NCI-H510A (cell line): ENCODE measurements at places on chromosomes 1 and 21.

- DNase-seq = no peak
Measured at GRCh38 chr1:116276532-116276931, 96.5 kb upstream of the ATP1A1 start.

DNA sequence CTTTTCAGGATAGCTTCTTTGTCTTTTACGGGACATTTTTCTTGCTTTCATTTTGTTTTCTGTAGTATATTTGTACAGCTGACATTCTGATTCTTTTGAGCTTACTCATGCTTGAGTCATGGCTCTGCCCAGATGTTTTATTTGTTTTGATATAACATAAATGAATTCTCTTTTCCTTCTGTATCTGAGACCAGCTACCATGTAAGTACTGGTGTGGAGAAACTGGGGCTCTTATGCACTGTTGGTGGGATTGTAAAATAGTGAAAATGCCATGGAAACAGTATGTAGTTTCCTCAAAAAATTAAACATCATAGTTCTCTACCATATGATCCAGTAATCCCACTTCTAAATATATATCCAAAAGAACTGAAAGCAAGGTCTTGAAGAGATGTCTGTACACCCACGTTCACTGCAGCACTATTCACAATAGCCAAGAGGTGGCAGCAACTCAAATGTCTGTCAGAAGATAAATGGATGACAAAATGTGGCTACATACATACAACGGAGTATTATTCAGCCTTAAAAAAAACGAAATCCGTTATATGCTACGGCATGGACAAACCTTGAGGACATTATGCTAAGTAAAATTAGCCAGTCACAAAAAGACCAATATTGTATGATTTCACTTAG is 61.4 kb downstream of the EIF2B3 start:
- DNase-seq = no peak

DNA sequence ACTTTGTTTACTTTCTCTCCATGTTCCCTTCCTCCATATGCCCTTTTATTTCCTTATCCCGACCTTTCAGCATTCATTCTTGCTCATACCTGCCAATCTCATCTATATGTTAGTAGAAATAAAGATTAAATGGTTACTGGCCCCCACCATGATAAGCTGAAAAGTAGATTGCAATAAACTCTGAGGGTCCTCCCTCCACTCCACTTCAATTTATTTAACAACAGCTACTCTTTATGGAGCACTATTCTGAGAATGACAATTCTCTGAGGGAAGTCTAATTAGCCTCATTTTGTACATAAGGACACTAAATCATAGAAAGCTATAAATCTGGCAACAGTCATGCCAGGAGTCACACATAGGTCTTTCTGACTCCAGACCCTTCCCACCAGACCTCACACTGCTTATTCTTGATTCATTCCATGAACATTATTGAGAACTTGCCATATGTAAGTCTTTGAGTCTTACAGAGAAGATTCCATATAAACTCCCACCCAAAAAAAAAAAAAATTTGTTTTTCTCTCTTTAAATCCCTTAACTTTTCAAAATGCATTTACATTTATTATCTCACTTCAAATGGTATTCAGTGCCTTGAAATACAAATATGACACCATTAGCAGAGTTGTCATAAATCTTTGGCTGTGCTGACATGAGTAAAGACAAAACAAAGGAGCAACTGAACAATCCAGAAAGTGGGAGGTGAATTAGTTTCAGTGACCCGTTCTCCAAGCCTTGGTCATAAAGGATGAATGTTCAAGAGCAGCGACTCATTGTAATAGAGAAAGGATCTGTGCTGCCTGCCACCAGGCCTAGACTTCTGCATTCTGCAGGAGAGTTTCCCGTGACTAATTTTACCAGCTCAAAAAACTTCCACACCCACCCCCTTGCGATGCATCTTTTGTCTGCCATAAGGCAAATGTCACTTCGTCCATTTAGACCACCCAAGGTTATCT is 28.5 kb downstream of the PALMD start:
- peak; percentile 2 for DNase-seq

DNA sequence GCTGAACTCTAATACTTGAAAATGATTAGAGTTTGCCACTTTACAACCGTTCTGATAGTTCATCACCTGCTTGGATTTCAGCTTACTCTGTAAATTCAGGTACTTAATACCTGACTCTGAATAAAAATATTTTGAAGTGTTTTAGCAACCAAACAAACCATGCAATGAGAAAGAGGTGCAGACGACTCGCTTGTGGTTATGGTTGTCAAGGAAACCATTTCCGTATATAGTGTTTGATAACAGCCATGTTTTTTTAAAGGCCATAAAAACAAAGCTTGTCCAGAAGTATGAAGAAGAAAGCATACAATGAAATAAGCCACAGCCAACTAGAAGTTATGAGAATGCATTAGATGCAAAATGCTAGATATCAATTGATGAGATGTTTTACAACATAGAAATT is 167.2 kb upstream of the HMCN1 start:
- peak; percentile 74 for DNase-seq

- DNase-seq = peak; percentile 67
Measured at GRCh38 chr1:183124259-183124658, 61.8 kb upstream of the LAMC2 start.

DNA sequence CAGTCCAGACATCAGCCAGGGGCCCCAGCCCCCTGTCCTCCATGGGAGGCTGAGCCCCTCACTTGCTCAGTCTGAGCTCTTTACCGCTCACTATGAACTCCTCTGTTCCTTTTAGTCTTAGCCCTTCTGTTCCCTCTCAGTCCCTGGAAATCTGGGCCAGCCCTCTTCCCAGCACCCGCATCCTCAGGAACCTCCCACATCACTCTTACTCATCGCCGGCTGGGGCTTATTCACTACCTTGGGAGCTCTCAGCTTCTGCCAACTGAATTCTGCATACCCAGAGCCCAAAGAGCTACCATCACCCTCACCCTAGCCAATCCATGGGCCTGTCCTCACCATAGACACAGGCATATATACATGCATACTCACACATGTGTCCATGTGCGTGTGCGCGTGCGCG is 11.5 kb downstream of the KNCN start:
- no peak for DNase-seq

DNA sequence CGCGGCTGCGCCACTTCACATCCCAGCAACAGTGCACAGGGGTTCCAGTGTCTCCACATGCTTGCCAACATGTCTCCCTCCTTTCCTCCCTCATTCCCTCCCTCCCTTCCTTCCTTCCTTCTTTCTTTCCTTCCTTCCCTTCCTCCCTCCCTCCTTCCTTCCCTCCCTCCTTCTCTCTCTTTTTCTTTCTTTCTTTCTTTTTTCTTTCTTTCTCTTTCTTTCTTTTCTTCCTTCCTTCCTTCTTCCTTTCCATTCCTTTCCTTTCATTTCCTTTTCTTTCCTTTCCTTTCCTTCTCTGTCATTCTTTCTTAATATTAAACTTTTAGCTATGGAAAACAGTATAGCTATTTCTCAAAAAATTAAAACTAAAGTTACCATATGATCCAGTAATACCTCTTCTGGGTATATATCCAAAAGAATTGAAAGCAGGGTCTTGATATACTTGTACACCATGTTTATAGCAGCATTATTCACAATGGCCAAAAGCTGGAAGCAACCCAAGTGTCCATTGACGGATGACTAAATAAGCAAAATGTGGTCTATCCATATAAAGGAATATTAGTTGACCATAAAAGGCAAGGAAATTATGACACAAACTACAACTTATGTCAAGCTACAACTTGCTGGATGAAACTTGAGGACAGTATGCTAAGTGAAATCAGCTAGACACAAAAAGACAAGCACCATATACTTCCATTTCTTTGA is 55.0 kb upstream of the TLR5 start:
- no peak for DNase-seq

GRCh38 chr1:61620536-61620935 is 104.4 kb downstream of the TM2D1 start:
- no peak for DNase-seq

DNA sequence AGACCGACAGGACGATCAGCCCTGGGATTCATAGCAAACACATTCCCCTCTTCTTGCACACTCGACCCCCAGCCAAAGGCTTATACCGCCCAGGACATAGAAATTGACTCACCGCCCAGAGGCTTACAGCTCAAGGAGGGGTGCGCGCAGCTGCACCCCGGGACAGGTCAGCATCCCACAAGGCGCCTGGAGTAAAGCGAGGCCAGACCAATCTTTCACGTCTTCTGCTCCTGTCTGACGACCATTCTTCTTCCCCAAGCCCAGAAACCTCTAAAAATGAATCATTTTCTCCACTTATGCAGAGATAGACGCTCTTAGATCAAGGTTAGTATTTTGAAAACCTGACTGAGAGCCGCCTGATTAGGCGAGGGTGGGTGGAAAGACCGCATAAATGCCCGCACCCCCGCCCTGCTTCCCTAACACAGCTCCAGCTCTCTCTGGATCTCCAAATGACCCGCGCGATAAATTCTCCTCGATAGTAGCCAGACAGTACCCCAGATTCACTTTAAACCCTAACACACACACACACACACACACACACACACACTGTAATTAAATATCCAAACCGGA is 1.9 kb upstream of the LHX8 start:
- DNase-seq = no peak

DNA sequence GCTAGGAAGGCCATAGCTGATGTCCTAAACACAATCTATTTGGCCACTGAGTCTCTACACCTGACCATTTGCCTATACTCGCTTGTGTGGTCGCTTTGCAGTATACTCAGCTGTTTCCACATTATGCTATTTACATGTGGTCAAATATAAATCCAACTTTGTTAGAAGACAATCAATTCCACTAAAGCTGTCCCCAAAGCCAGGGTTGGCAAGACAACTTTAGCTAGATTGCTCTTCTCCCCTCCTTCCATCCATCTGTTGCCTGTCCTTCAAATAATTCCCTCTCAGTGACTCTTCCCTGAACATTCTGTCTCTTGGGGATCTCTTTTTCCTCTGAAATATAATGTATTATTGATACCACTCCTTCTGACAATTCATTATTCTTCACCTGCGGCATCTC is 30.1 kb downstream of the AVPR1B start:
- no peak for DNase-seq

GRCh38 chr1:200931776-200932175 is 37.1 kb downstream of the INAVA start:
- DNase-seq = no peak

GRCh38 chr1:31529999-31530684 is 46.2 kb upstream of the TINAGL1 start:
- DNase-seq = no peak

DNA sequence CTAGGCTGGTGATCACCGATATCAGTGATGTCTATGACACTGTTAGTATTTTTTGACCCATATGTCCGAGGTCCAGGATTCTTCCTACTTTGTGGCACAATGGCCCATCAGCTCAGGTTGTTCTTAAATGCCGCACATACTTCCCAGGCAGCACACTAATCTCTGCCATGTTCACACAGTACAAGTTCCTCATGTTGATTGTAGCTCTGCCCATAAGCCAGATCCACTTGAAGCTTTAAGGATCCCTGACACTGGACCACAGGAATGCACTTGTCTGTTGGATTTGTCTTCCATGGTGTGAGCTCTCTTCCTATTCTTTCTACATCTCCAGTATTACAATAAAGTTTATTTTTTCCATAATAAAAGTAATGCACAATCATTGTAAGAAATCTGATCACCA is 69.5 kb downstream of the DDX20 start:
- DNase-seq = no peak

GRCh38 chr21:15932726-15933125 is 202.9 kb downstream of the USP25 start:
- no peak for DNase-seq

DNA sequence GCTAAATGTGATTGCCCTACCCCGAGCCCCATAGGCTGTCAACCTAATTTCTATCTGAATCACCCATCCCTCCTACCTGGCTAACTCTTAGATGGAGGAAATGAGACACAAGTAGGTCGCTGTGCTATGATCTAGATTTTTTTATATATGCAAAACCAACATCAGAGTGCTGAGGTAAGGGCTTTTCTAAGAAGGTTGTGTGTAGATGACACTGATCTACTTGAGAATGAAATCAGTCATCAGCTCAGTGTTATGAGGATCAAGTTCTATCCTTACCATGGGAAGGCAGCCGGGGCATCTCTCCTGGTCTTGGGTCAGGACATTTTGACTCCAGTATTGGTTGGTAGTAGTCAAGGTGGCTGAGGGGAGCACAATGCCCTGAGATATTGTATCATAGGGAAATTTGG is 23.6 kb downstream of the SLAMF1 start:
- no peak for DNase-seq

DNA sequence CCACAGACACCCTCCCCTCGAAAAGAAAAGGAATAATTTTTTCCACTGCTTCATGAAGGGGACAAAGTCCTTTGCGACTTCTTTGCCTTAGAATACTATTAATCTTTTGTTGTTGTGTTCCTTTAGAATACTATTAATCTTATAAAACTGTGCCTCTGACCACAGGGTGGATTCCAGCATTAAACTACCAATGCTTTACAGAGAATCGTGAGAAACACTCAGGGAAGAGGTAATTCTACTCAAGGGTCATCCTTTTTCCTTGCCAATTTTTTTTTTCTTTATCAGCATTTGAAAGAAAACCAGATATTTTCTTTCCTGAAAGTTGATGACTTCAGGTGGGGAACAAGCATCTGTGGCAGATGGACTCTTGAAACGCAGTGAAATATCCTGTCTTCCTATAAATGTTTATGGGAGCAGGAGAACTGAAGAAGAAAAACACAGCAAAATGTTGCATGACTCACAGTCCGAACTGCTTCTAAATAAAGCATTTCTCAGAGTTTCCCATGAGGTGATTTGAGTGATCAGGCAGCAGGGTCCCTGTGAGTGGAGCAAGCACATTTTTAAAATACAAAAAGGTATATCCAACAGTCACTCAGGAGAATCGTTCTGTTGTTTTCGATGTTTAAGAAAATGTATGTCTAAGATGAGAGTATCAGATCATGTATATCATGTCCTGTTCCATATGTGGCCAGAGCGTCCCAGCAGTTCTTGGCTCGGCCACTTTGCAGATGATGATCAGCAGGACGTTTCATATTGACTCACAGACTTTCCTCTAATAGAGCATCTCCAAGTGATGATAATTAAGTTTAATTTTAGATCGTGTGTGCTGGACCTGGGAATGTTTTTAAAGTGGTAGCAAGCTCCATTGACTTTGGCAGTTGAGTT is 154.2 kb upstream of the RUNX1 start:
- no peak for DNase-seq

- no peak for DNase-seq
Measured at GRCh38 chr21:36854391-36854790, 112.1 kb downstream of the HLCS start.

- DNase-seq = no peak
Measured at GRCh38 chr1:112666946-112667345, 7.5 kb upstream of the MOV10 start.

DNA sequence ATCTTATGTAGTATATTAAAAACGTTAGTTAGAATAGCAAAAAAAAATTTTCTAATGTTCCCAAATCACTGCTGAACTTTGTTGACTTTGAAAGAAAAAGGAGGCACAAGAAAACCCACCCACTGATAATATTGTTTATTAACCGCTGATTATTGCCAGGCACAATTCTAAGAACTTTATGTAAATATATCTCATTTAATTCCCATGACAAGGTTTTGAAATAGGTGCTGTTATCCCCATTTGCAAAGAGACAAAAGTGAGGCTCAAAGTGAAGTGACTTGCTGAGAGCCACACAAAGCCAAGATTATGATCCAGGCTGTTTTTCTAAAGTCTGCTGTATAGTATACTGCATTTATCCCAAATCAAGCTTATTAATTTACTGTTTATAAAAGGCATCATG is 56.4 kb downstream of the SASS6 start:
- no peak for DNase-seq

GRCh38 chr1:21269461-21270085 is 20.7 kb downstream of the ECE1 start:
- DNase-seq = no peak

GRCh38 chr1:165883056-165883455 is 55.6 kb downstream of the UCK2 start:
- no peak for DNase-seq

GRCh38 chr1:96338622-96339021 is 383.0 kb upstream of the PTBP2 start:
- no peak for DNase-seq
